Nucleus accumbens (tissue), 56 donors: ENCODE measurements at places on chromosomes 11 and 22.

GRCh38 chr11:102615894-102616432 lies 9.2 kb downstream of the MMP20 start:
- DNase-seq = no peak

DNA sequence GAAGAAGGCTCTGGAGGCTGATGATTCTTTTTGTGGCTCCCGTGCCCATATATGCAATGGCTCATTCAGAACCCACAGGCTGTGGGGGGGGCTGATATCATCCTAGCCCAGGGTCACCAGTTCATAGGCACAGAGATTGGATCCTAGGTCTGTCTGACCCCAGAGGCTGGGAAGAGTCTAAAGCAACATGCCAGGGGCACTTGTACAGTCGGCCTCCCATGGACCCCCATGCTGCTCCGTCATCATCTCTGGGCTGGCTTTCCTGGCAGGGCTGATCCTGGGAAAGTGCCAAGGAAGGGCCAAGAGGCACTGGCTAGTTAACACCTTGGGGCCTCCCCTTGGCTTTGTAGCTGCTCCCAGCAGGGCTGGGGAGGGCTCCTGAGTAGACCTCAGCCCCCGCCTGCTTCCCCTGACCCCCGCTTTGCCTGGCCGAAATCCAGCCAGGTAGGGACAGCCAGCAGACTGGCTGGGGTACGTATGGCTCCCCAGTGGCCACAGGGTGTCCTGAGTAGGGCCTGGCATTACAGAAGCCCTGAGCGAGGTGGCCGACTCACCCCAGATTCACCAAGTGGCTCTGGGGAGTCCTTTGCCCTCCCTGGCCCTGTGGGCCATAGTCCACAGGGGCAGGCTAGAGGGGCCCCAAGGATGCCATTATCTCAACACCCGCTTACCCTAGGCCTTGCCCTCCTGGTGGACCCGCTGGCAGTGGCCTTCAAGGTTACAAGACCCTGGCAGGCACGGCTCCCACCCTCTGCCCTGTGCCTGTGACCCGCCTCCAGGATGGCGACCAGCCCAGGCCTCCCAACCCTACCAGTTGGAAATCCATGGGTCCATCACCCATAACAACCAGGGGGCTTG lies 22.5 kb downstream of the FADS3 start:
- no peak for DNase-seq

GRCh38 chr11:34549271-34549670 lies 35.7 kb upstream of the ELF5 start:
- DNase-seq = no peak

- DNase-seq = peak; percentile 97
Measured at GRCh38 chr11:61971248-61972111, 4.0 kb upstream of the FTH1 start.

GRCh38 chr22:50171965-50172421 lies 1.5 kb downstream of the PANX2 start:
- DNase-seq = no peak

GRCh38 chr11:122069707-122070360 lies 46.2 kb downstream of the BLID start:
- DNase-seq = peak; percentile 43

- no peak for DNase-seq
Measured at GRCh38 chr11:77547863-77548551, 41.7 kb upstream of the AQP11 start.

DNA sequence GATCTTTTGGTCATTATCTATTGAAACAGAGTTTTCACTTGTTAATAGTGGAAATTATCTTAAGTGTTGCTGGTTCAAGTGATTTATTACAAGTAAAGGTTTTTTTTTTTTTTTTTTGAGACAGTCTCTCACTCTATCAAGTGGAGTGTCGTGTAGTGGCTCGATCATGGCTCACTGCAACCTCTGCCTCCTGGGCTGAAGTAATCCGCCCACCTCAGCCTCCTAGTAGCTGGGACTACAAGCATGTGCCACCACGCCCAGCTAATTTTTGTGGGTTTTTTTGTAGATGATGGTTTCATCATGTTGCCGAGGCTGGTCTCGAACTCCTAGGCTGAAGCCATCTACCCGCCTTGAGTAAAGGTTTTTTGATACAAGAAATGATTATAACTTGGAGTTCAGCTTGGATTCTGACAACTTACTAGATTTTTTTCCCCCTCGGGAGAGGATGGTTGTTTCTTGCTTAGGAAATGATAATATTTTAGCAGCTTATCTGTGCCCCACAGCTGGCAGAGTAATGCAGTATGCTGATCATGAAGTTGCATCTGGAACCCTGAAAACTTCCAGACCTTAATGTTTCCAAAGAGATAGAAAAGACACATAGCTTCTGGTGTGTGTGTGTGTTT lies 68.9 kb downstream of the MTMR3 start:
- DNase-seq = no peak

DNA sequence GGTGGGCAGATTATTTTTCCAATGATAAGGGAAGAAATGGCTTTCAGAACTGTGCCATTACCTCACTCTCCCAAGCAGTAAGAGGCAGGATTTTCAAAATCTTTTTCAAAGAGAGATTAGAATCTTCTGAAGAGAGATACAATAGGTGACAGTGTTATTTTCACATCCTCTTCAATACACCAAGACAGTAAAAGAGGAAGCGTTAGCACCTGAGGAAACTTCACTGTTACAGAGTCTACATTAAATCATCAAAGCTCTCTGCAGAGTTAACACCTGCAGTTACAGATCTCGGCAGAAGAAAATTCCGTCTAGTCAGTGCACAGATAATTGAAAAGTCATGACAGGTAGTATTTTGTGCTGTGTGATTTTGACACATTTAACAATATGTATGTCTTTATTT lies 144.9 kb downstream of the PGR start:
- DNase-seq = no peak

- no peak for DNase-seq
Measured at GRCh38 chr11:12009617-12010321, 1.3 kb upstream of the DKK3 start.

- DNase-seq = no peak
Measured at GRCh38 chr11:11230087-11230486, 123.0 kb downstream of the CSNK2A3 start.

GRCh38 chr11:34302046-34302921 lies 55.5 kb downstream of the ABTB2 start:
- DNase-seq = no peak

- DNase-seq = no peak
Measured at GRCh38 chr22:18979957-18980356, 43.9 kb upstream of the PRODH start.

GRCh38 chr22:35777335-35777975 lies 59.8 kb downstream of the APOL5 start:
- no peak for DNase-seq

DNA sequence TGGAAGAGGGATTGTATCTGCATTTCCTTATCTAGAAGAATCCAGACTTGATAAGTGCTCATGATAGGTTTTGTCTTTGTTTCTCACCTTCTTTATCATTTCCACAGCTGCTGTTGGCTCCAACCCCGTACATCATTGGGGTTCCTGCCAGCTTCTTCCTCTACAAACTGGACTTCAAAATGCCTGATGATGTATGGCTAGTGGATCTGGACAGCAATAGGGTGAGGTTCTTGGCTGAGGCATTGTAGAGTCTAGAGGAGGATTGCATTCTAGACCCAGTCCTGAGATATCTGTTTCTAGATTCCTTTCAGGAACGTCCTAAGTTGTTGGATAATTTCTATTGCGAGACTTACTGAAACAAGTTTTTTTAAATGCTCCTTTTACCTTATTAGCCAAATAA lies 8.1 kb downstream of the MADD start:
- no peak for DNase-seq

DNA sequence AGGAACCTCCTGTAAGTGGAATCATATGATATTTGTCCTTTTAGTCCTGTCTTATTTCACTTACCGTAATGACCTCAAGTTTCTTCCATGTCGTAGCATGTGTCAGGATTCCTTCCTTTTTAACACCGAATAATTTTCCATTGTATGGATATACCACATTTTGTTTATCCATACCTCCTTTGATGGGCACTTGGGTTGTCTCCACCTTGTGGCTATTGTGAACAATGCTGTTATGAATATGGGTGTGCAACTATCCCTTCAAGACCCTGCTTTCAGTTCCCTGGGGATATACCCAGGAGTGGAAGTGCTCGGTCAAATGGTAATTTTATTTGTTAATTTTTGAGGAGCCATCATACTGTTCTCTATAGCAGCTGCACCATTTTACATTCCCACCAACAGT lies 244.9 kb upstream of the BLID start:
- DNase-seq = no peak

DNA sequence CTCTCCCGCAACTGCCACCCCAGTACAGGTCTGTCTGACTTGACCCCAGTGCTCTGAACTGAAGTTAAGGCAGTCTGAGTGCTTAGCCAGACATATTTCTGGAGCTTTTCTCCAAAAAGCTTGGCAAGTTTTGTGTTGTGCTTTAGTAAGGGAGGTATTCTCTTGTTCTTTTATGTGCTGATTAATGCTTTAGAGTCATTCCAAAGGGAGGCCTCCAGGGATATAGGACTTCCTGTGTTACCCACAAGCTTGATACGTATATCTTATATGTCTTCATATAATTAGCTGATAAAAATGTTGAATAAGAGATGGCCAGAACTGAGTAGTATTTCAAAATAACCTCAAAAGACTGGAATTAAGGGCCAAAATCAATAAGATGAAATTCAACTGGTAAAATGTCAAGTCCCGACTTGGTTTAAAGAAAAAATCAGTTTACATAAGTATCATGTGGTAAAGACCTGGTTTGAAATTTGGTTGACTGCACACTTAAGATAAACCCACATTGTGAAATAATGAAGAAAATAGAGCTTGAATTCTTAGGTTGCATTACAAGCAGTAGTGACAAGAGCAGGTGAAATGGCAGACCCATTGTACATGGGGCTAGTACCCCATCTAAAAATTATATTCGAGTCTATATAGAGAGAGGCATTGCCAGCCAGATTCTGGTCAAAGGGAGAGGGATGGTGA lies 226.9 kb downstream of the SNX19 start:
- DNase-seq = no peak

DNA sequence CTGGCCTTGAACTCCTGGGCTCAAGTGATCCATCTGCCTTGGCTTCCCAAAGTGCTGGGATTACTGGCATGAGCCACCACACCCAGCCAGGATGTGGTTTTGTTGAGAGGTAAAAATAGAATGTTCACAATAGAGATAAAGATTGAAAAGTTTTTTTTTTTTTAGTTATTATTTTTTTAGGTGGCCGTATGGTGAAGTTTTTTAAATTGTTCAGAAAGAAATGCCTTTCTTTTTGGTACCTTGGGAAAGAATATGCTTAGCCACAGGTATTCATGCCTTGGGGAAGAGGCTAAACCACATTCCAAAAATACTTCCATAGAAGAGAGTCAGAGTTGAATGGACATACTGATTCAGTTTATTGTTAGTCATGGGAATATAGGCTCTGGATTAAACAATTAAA lies 143.4 kb downstream of the C11orf91 start:
- no peak for DNase-seq

- DNase-seq = no peak
Measured at GRCh38 chr11:119626871-119627270, 102.1 kb downstream of the NECTIN1 start.

GRCh38 chr22:42892156-42892555 lies 35.1 kb upstream of the ARFGAP3 start:
- no peak for DNase-seq

GRCh38 chr11:57397394-57397990 lies 7.0 kb upstream of the PRG2 start:
- no peak for DNase-seq

GRCh38 chr11:126408496-126408895 lies 53.0 kb downstream of the ST3GAL4 start:
- DNase-seq = no peak

DNA sequence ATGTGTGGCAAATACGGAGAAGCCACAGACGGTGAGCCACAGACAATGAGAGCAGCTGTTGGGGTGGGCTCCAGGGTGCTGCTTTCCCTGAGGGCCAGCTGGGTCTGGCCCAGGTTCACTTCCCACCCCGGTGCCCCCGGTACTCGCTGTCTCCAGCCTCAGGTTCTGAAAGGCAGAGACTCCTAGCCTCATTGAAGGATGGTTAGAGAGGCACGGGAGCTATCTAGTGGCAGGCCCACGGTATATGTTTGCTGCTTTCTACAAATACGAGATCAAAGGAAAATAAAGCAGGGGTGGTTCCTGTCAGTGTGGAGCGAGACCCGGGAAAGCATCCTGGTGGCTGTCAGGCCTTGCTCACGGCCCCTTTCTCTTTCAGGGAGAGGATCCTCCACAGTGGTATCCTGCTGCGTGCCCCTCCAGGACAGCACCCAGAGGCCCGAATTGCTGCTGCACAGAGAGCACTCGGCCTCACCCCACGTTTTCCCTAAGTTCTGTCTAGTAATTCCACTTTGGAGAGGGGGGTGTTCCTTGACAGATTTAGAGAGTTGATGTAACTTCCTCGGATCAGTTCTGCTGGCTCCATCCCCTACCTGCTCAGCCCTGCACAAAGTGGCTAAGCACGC lies 3.0 kb downstream of the TMEM80 start:
- no peak for DNase-seq

- DNase-seq = no peak
Measured at GRCh38 chr11:79482800-79483199, 42.0 kb upstream of the TENM4 start.

DNA sequence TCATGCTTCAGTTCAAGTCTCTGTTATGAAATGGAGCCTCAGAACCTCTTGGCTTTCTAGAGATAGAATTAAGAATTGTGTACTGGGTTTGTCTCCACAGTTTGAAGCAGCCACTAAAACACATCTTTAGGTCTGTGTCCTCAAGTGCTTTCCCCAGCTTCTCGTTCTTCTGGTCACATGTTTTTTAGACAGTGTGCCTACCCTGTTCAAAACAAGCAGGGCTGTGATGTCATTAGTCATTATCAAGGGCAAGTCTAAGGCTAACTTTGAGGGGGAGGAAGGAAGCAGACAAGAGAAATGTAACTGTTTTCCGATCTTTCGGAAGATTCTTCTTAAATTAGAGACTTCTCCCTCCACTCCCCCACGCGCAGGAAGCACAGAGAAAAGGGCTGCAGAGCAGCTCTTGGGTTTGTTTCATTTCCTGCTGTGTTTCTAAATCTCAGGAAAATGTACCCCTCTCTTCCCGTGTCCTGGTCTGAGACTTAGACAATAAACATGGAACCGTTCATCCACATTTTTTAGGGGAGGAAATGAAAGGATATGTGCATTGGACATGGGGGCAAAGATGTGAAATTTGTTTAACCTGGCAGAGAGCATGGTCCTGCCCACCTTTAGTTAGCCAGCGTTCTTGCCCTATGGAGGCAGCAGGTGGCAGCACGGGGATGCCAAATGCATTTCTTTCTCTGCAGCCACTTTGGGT lies 3.1 kb downstream of the AKIP1 start:
- DNase-seq = no peak

GRCh38 chr11:76653012-76653673 lies 17.4 kb downstream of the LRRC32 start:
- DNase-seq = no peak

DNA sequence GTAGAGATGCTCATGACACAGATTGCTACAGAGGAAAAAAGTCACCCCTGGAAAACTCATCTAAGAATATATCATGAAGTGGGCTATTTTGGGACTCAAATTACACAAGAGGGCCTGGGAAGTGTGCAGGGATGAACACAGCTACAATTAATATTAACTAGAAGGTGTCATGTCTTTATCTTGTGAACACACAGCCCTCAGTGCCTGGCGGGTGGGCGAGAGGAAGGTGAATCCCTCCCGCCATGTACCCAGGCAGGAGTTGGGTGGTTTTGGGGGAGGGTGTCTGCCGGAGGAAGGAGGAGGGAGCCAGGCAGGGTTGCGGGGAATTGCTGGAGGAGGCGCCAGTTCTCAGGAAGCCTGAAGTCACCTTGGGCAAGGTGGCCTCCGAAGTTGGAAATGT lies 5.1 kb upstream of the FAM83F start:
- no peak for DNase-seq

GRCh38 chr11:386483-386882 lies 7.5 kb upstream of the PKP3 start:
- no peak for DNase-seq
